ENCODE measurements at places on chromosomes 7 and 10.

- DNase-seq, result no peak
These were observed 144.9 kb upstream of the AHR start for GRCh38 chr7:17153536-17153935.

DNA sequence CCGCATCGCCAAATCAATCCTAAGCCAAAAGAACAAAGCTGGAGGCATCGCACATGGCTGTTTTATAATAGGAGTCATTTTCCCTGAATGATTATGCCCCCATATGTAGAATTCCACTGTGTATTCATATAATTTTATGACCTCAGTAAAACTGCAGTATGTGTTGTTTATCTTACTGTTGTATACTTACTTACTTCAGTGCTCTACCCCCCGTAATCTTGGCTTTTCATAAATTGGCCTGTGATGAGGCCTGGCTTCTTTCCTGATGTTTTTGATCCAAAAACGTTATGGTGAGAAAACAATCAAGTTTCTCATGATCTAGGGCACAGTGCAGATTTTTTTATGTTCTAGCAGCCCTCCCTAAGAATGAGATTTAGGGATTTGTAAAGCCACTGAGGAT lies 306.4 kb upstream of the FZD1 start:
- DNase-seq, result peak; percentile 74

DNA sequence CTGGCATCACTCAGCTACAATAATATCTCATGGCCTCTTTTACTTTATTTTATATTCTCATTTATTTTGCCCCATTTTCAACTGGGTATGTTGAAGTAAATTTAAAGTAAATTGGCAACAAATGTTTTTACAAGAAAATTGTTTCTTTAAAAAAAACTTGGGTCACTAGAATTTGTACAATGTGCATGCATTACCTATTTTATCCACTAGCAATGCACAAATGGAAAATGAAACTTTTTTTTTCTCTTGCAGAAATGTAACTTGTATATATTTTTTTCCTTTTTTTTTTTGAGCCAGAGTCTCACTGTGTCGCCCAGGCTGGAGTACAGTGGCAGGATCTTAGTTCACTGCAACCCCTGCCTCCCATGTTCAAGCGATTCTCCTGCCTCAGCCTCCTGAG lies 10.3 kb upstream of the H2AZ2 start:
- no peak for DNase-seq

DNA sequence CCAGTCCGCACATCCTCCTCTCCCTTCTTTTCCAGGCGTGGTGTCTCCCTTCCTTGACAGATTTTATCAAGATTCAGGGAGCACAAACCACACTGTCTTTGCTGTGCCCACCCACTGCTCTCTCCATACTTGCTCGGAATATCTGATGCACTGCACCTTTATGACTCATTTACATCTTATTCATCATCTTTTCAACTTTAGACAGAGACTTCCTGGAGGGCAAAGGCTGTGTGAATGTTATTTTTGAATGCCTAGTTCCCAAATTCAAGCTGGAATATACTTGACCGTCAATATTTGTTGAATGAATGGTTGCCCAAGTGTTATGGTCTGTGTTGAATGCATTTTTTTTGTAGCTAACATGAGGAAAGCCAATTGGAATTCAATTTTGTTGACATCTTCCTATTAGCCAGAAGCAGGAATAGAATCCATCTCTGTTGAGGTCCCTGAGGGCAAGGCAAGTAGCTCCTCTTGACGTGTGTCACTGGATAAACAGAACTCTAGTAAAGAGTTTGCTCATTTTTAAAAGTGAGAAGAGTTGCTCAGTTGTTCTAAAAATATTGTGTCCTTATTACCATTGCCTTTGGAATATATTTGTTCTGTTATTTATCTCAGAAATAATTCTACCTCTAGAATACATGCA lies 95.0 kb downstream of the KLF6 start:
- DNase-seq, result no peak

DNA sequence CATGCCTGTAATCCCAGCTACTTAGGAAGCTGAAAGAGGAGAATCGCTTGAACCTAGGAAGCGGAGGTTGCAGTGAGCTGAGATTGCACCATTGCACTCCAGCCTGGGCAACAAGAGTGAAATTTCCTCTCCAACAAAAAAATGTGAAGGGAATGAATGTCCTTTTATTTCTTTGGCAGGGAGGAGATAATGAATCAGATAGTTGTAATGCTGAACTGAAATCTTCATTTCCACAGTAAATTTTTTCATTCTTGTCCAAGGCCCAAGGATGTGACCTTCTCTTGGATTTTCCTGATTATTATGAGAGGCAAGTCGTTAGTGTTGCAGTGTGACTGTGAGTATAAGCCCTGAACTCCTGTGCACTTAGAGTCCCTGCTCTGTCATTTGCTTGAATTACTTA lies 13.6 kb downstream of the STAMBPL1 start:
- DNase-seq, result no peak

DNA sequence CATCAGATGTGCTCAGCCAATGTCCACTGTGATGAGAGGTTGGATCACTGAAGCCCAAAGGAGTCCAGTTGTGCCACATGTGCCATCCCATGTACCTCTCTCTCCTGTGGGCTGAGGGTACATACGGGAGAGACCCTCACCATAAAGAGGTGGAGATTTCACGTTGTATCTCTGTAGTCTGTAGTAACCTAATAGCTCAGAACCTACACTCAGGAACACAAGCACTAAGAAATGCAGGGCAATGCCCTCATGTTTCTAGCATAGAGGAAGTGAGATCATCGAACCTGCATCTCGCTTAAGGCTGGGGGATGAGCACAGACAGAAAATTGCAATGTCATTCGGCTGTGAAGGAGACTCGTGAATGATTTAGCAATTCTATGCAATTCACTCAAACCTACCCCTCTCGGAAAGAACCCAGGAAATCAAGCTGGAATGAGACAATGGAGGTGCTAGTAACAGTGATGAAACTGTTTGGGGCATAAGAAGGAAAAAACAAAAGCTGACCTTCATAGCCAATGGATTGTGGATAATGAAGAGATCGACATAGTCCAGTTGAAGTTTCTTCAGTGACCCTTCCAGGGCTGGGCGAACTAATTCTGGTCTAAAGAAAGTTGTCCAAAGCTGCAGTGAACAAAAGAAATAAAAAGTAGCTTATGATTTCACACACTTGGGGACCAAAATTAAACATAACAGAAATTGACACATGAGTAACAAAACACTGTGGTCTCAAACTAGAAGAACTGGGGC lies 80.3 kb upstream of the UCN3 start:
- no peak for DNase-seq

DNA sequence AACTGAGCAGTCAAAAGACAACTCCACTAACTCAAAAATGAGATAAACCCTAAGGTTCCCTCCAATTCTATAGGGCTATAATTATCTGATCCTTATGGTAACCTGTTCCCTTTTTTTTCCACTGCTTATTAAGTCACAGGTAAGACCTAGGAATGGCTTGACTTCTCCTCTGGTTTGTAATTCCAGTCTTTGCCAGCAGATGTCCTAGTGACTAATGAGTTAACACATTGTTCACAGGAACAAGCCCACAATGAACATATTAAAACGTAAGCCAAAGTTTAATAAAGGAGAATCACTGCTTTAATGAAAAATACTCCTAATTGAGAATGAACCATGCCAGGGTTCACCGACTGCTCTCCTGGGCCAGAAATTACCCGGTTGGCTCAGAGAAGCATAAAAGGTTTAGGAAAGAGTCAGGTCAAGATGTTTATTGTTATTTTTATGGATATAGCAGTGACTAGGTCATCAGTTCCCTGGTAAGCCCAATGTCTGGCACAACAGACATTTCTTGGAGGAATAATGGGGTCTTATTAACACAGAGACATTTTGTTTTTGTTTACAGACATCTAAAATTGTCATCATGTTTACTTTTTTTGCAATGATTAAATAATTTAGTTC lies 120.1 kb downstream of the ELAPOR2 start:
- DNase-seq, result peak; percentile 66
